SJCRH30 (cell line): ENCODE measurements at places on chromosomes 5 and 9.
A peak's percentile ranks its signal among the peaks of the same experiment; 100 is the strongest.

- H3K36me3 ChIP-seq, result no peaks in the 10 kb centered on the region
- H3K27me3 ChIP-seq, result no peaks in the 10 kb centered on the region
- peak; percentile 26 for DNase-seq
- H3K4me3 ChIP-seq, result peak overlapping the region; percentile 55
- H3K27ac ChIP-seq, result peak overlapping the region; percentile 9; the same call in 1 of the 2 replicates
Observed at GRCh38 chr5:100900142-100900795, 2.8 kb downstream of the ST8SIA4 start.

DNA sequence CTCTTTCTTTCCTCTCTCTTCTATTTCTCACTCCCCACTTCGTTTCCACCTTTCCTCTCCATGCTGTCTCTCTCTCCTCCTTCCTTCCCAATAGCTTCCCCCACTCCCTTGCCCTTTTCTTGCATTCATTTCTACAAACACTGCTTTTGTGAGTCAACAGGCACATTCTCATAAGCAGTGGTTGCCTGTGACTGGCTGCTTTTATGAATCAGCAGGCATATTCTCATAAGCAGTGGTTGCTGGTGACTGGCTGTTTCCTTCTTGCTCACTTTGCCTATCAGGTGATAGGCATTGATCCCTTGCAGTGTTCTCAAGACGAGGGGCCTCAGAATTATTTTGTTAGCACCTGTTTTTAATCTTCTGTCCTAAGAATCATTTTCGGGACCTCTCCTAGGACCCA, 116.1 kb upstream of the ACTBL2 start:
- DNase-seq, result no peak
- H3K27ac ChIP-seq, result no peak overlapping the region
- no peaks in the 10 kb centered on the region for H3K27me3 ChIP-seq
- H3K4me3 ChIP-seq, result no peak overlapping the region
- H3K36me3 ChIP-seq, result no peaks in the 10 kb centered on the region
- H3K4me1 ChIP-seq, result peaks cover 13% of the 10 kb centered on the region

DNA sequence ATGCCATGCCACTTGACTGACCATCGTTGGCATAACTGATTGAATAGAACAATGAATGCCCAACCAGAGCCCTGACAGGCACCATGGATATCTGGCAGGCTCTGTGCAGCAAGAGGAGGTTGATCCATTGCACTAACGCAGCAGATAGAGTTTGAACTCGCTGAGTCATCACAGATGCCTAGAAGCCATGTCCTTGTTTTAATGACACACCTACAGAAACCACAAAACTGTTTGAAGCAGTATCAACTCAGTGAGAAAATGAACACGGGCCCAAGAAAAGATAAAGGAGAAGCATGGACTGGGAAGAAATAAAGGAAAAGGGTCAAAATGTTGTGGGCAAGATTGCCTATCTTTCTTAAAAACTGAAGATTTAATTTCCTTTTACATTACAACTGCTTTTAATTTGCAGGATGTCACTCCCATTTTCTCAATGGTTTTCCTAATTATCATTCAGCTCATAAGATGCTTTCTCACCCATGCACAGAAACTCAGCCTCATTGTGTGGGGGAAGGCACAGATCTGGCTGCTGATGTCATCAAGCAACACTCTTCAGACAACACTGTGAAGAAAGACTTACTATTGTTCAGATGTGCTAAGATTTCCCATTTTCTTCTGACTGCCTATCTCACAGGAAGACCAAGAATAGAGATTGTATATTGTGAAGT, 129.0 kb downstream of the PIK3R1 start:
- H3K27me3 ChIP-seq, result no peaks in the 10 kb centered on the region
- H3K4me1 ChIP-seq, result no peaks in the 10 kb centered on the region
- H3K36me3 ChIP-seq, result no peaks in the 10 kb centered on the region
- H3K27ac ChIP-seq, result no peak overlapping the region
- no peak overlapping the region for H3K4me3 ChIP-seq

DNA sequence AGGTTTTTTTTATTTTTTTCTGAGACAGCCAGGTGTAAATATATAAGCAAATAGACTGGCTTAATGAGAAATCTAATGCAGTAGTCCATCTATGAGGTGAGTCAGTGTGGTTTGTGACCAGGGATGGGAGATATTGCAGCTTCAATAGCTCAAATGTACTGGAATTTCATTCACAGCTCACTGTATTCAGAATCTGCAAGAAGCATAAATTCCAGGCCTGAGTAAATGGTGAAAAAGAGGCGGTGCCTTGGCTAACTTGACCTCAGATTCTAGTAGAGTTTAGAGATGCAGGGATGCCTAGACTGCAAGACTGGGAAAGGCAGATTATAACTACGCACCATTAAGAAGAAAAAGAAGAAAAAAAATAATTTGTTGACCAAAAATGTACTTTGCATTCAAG, 151.9 kb upstream of the SMC2 start:
- H3K27me3 ChIP-seq, result no peaks in the 10 kb centered on the region
- no peak overlapping the region for H3K4me3 ChIP-seq
- no peaks in the 10 kb centered on the region for H3K4me1 ChIP-seq
- no peak overlapping the region for H3K27ac ChIP-seq

GRCh38 chr9:128067645-128068385, at the start of gene SLC25A25:
Gene SLC25A25, plus strand, starts transcription at chr9:128068232. Its CDS starts 88 bp downstream, at chr9:128068320.
- H3K27ac ChIP-seq, result peak within 1 kb of the TSS; percentile 98
- H3K27me3 ChIP-seq, result no peaks in the 10 kb centered on the region
- peaks cover 21% of the 10 kb centered on the region for H3K4me1 ChIP-seq
- no peaks in the 10 kb centered on the region for H3K36me3 ChIP-seq

GRCh38 chr5:123093601-123094236, 4.7 kb downstream of the PRDM6 start:
- H3K4me1 ChIP-seq, result peaks cover 4% of the 10 kb centered on the region; the same call in 1 of the 2 replicates
- H3K36me3 ChIP-seq, result no peaks in the 10 kb centered on the region
- H3K4me3 ChIP-seq, result no peak overlapping the region
- no peak overlapping the region for H3K27ac ChIP-seq
- DNase-seq, result no peak

DNA sequence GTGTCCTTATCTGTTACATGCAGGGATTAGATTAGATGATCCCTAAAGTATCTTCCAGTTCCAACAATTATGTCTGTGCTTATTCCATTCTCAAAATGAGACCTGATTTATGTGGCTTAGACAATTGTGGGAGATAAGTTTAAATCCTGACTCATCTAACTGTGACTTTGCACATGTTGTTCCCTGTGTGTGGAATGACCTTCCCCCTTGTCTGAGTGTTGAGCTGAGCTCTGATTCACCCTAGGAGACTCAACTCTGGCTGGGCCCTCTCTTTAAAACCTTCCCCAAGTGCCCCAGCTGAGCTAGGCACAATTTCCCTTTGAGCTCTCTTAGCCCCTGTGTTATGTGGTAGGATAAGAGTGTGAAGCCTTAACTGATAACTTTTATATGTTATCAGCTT, 118.9 kb upstream of the ELL2 start:
- H3K27me3 ChIP-seq, result no peaks in the 10 kb centered on the region
- H3K27ac ChIP-seq, result no peak overlapping the region
- no peaks in the 10 kb centered on the region for H3K36me3 ChIP-seq
- no peak overlapping the region for H3K4me3 ChIP-seq
- H3K4me1 ChIP-seq, result peaks cover 11% of the 10 kb centered on the region

DNA sequence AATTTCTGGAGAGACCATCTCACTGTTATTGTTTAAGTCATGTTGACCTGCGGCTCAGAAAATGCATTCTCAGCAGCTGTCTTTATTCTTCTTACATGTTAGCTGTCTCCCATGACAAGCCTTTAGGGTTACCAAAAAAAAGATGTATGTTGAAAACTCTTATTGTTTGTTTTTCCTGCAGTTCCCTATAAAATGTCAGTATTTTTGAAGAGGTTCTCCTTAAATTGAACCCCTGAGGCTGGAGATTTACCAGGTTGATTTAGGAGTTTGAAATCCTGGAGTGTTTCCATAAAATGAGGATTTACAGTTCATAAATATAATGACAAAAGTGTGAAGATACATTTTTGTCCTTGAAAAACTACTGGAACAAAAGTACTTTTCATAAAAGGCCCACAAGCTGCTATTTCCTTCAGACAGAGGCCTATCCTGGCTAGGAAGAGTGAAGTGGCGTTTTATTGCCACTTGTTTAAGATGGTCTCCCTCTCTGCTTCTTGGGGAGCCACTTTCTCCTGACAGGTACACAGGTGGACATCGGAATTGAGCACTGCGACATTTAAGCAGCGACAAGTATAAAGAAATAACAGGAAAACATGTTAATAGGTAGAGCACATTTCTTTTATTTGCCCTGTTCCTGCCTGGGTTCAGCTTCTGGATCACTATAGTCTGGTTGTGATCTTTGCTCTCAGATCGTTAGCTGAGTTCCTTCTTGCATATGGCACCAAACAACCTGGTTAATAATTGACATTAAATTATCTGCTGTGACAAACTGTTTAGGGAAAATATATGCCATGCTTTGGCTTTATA, 344.8 kb upstream of the RPS23 start:
- H3K4me1 ChIP-seq, result peaks cover 12% of the 10 kb centered on the region
- H3K36me3 ChIP-seq, result no peaks in the 10 kb centered on the region
- DNase-seq, result peak; percentile 70

GRCh38 chr9:16870596-16871335, at the start of gene BNC2:
Gene BNC2, minus strand, starts transcription at chr9:16870670. Its CDS starts 22 bp downstream, at chr9:16870648.
- H3K27ac ChIP-seq, result peak within 1 kb of the TSS; percentile 95
- H3K36me3 ChIP-seq, result no peaks in the 10 kb centered on the region
- peaks cover 14% of the 10 kb centered on the region for H3K4me1 ChIP-seq
- no peaks in the 10 kb centered on the region for H3K27me3 ChIP-seq
- peak within 1 kb of the TSS; percentile 91 for H3K4me3 ChIP-seq
- DNase-seq, result peak; percentile 73

GRCh38 chr9:85212209-85212608, 529.5 kb downstream of the AGTPBP1 start:
- no peaks in the 10 kb centered on the region for H3K36me3 ChIP-seq
- no peak overlapping the region for H3K4me3 ChIP-seq
- peaks cover 5% of the 10 kb centered on the region; the same call in 1 of the 2 replicates for H3K27me3 ChIP-seq

DNA sequence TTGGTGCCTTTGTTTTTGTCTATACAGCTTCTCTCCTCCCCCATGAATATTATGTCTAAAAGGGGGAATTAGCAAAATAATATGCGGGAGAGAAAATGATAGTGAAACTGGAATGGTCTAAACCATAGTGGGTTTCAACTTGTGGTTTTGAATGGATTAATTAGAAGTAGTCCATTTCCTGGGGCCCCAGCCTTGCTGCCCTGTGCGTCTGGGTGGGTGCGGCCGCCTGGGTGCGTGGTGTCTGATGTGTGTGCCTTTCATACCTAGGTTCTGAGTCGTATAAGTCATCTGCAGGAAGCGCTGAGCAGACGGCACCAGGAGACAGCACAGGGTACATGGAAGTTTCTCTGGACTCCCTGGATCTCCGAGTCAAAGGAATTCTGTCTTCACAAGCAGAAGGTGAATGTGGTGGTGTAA, 120.0 kb upstream of the CACNA1B start:
- H3K27me3 ChIP-seq, result no peaks in the 10 kb centered on the region
- peaks cover 10% of the 10 kb centered on the region for H3K4me1 ChIP-seq
- H3K36me3 ChIP-seq, result peaks cover 50% of the 10 kb centered on the region
- DNase-seq, result peak; percentile 45
- H3K4me3 ChIP-seq, result no peak overlapping the region

- no peak overlapping the region for H3K4me3 ChIP-seq
- H3K4me1 ChIP-seq, result no peaks in the 10 kb centered on the region
- H3K27me3 ChIP-seq, result no peaks in the 10 kb centered on the region
- H3K36me3 ChIP-seq, result no peaks in the 10 kb centered on the region
- no peak for DNase-seq
- H3K27ac ChIP-seq, result no peak overlapping the region
Observed at GRCh38 chr5:2996687-2997086, 245.2 kb upstream of the IRX2 start.

DNA sequence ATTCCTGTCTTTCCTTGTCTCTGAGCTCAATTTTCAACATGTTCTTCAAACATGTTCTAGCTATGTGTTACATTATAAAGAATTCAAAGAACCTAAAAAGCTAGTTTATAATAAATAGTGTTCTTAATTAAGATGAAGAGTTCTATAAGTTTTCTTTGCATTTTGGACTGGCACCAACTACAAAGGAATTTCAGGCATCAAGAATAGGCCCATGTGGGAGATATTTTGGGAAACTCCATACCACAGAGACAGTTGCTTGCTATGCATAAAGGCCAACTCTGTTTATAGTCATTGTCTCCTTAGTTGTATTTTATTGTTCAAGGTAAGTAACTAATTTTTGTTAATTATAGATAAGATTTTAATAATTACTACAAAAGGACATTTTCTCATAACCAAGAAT, 4.5 kb downstream of the SLF1 start:
- H3K4me3 ChIP-seq, result no peak overlapping the region
- no peak overlapping the region for H3K27ac ChIP-seq
- DNase-seq, result no peak
- no peaks in the 10 kb centered on the region for H3K27me3 ChIP-seq
- H3K36me3 ChIP-seq, result peaks cover 4% of the 10 kb centered on the region; the same call in 1 of the 2 replicates

DNA sequence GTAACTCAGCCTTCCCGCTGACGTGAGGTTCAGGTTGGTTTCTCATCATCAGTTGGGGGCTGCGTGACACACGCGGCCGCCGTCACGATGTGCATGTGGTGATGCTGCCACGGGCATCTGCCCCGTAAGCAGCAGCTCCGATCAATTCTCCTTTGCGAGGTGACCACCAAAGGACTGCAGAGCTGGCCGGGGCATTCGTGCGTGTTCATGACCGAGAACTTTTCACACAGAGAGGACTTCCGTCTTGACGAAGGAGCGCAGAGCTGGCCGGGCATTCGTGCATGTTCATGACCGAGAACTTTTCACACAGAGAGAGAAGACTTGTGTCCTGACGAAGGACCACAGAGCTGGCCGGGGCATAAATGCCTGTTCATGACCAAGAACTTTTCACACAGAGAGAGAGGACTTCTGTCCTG, 3.8 kb upstream of the LCN1 start:
- peaks cover 19% of the 10 kb centered on the region for H3K27me3 ChIP-seq
- H3K36me3 ChIP-seq, result no peaks in the 10 kb centered on the region
- H3K4me3 ChIP-seq, result no peak overlapping the region

GRCh38 chr5:43658509-43658908, 55.5 kb downstream of the NNT start:
- peaks cover 76% of the 10 kb centered on the region for H3K36me3 ChIP-seq
- H3K27ac ChIP-seq, result no peak overlapping the region
- no peak overlapping the region for H3K4me3 ChIP-seq
- H3K4me1 ChIP-seq, result no peaks in the 10 kb centered on the region

DNA sequence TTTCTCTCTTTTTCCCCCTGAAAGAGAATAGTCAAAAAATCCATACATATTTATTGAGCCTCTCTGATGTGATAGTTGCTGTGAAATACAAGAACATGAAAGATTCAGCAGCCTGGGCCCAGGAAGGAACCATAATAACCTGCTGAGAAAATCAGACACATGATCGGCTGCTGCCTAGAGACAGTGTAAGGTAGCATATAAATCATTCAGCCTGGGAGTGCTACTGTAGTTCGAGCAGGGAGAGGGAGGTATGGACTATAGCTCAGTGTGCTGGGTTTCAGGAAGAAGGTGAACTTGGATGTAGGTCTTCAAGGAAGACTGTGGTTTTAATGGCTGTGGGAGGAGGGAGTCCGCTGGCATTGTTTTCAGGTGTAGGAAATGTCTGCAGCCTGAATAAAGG, 469.1 kb downstream of the RAB3C start:
- H3K27me3 ChIP-seq, result no peaks in the 10 kb centered on the region
- no peaks in the 10 kb centered on the region for H3K4me1 ChIP-seq
- no peak overlapping the region for H3K27ac ChIP-seq
- H3K4me3 ChIP-seq, result no peak overlapping the region

DNA sequence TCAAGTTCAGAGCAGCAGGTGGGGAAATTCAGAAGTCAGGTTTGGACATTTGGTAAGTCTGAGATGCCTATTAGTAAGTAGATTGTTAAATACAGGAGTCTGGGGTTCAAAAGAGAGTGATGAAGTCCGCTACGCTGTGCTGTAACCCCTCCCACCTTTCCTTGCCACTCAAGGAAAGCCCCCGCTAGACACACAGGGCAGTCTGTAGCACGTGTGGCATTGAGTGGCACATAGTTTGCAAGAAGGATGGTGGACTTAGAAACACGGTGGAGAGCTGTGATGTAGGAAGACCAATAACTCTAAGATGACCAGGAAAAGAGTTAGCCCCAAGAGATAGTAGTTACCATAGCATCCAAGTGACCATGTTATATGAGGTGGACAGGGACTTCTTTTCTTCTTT, 44.7 kb upstream of the FSTL4 start:
- no peaks in the 10 kb centered on the region for H3K27me3 ChIP-seq
- no peak overlapping the region for H3K4me3 ChIP-seq
- H3K36me3 ChIP-seq, result no peaks in the 10 kb centered on the region
- DNase-seq, result no peak
